ENCODE measurements at places on chromosomes 3 and 15.

GRCh38 chr3:89061259-89061658 lies 46.2 kb upstream of the EPHA3 start:
- no peak for DNase-seq

DNA sequence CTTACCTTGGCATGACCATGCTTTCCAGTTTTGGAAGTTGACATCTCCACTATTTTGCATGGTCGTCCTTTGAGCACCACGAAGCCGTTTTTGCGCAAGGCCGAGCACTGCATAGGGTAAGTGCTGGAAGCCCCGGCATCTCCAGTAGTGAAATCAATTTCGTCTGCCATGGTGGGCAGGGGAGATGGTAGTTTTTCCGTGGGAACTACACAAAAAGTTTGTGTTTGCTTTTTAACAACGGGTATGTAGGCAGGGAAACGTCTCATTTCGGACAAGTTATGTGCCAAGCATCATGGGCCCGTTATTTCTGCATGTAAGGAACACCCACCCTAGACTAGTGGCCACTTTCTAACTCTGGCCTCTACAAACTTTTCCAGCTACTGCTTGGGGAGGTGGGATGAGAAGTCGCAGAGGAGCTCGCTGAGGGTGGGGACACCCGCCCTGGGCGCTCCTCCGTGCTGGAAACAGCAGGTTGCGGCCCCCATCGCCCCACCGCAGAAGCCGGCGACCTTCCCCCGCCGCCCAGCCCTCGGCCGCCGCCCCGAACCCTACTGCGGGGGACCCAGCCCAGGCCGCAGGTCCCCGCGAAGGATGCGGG lies 701 bp downstream of the EIF5A2 start:
- no peak for DNase-seq

GRCh38 chr3:56323986-56324420 lies 144.3 kb downstream of the ERC2 start:
- DNase-seq = peak; percentile 67

DNA sequence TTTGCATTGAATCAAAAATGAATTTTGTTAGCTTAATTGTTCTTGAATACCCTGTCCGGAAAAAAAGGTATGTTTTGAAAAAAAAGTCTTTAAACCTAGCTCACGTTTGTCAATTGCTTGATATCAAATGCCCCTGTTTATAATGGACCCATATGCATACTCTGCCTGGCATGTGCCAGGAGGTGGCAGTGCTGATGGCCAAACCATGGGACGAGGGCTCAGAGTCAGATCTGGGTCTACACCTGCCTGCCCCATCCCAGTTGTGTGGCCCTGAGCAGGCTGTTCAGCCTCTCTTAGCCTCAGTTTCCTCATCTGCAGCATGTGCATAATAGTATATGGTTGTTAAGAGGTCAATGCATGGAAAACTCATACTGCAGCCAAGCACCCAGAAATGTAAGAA lies 38.8 kb downstream of the PRKCD start:
- no peak for DNase-seq

DNA sequence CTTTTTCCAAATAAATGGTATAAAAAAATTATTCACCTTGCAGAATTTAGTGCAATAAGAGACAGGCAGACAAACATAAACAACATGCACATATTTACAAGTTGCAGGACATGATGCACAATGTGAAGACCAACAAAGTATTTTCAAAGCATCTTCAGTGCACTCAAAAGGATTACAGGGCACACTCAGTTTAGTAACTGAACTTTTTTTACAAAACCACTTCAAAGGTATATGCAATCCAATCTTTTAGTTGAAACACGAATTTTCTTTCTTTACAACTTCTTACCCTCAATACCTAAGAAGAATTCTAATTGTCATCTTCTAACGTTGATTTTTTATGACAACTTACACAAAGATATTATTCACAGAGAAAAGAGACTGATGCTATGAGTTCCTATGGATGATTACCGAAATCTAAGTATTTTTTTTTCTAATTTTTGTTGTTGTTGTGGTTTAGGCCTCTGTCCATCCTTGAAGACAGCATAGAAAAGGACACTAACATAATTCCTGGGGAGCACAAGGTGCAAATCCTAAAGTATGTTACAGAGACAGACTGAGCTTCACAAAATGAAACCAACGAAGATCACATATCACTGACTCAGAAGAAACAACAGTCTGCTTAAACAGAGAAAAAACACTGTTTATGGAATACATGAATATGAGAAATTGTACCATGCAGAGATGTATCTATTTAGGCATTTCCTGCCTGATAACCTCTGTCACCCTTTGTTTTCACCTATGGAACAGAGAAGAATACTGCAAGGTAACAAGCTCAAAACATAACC lies 50.3 kb downstream of the ZMAT3 start:
- no peak for DNase-seq

DNA sequence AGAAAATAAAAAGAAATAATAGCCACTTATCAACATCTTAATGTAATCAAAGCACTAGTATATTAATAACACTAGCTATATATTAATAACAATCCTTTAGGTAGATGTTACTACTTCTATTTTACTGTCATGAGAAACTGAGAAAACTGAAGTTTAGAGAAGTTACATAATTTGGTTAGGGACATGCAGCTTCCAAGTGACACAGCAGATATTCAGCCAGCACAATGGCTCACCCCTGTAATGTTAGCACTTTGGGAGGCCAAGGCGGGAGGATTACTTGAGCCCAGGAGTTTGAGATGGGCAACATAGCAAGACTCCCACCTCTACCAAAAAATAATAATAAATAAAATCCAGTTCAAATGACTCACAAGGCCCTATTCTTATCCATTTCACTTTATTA lies 1.9 kb upstream of the UBR1 start:
- no peak for DNase-seq

Data from kidney epithelial cell (primary cell).